Non-pigmented ciliary epithelial cell (primary cell): ENCODE measurements at places on chromosomes 7 and 10.

DNA sequence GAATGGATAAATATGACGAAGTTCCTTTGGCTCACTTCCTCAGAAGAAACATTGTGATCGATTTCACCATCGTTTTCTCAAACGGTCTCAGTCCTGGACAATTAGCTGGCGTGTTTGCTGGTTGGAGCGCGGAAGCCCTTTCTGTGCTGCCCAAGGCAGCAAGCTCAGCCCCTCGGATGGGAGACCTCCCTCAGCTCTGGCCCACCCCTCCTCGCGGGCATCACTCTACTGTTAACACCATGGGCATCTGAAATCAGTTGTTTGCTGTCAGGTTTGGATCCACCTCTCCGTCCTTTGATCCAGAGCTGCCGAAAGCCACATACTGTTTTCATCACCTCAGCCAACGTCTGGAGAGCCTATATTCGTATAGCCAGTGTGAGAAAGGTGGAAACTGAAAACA, 68.2 kb downstream of the C10orf143 start:
- DNase-seq = no peak

DNA sequence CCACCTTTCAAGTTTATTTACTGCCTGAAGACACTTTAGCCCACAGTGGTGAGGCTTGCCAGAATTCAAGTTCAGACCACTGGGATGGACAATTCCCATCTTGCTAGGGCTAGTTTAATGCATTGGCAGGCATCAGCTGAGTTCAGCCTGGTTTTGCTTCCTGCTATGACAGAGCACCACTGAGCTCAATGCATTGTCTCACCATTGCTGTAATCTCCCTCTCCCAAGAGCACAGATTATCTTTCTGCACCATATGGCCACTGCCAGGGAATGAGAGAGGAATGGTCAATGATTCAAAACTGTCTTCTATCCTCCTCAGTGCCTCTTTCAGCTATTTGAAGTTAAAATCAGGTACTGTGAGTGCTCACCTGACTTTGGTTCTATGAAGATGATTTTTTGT, 160.8 kb downstream of the XPNPEP1 start:
- DNase-seq = no peak

DNA sequence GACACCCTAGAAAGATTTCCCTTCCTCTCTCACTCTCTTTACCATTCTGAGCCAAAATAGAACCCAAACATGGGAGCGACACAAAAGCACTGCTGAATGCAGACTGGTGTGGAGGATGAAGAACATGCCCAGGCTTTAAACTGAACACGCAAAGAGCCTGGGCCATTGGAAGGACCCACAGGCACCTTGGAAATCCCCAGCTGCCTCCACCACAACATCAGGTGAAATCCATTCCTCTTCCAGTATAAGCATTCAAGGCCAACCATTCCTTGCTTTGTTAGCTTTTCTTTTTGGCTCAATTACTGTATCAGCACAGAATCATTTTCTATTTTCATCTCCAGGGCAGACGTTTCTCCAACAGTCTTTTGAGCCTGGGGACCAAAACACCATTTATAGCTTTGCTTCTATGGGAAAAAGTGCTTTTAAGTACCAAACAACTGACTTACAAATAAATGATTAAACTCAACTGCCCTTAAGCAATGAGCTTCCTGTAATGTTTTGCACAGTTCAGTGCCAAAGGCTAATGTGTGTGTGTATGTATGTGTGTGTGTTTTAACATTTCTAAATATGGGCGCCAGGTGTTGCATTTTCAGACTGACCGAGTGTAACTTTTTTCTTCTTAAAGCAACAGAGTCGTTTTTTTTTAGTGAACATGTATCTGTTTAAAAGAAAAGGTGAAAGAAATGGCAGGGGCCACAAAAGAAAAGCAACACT, 16.2 kb upstream of the BLNK start:
- no peak for DNase-seq

- DNase-seq = no peak
Measured at GRCh38 chr7:74269757-74270277, 15.6 kb upstream of the RFC2 start.

- no peak for DNase-seq
Measured at GRCh38 chr7:8260871-8261694, 884 bp downstream of the ICA1 start.

DNA sequence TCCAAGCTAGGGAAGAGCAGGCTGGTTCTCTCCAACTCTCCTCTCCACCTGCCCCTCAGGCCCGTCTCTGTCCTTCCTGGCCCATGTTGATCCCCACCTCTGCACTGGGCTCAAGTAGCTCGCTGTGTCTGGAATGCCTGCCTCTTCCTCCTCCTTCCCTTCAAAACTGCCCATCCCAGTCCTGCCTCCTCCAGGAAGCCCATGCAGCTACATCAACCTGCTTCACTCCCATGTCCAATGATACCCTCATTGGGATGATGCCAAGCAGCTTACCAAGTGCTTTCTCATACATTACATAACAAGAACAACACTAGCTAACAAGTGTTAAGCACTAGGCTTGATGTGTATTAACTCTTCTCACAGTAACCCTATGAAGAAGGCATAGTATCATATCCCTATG, 8.2 kb downstream of the ASB10 start:
- DNase-seq = no peak

- DNase-seq = no peak
Measured at GRCh38 chr7:149720372-149721083, 52.9 kb downstream of the ZNF467 start.

DNA sequence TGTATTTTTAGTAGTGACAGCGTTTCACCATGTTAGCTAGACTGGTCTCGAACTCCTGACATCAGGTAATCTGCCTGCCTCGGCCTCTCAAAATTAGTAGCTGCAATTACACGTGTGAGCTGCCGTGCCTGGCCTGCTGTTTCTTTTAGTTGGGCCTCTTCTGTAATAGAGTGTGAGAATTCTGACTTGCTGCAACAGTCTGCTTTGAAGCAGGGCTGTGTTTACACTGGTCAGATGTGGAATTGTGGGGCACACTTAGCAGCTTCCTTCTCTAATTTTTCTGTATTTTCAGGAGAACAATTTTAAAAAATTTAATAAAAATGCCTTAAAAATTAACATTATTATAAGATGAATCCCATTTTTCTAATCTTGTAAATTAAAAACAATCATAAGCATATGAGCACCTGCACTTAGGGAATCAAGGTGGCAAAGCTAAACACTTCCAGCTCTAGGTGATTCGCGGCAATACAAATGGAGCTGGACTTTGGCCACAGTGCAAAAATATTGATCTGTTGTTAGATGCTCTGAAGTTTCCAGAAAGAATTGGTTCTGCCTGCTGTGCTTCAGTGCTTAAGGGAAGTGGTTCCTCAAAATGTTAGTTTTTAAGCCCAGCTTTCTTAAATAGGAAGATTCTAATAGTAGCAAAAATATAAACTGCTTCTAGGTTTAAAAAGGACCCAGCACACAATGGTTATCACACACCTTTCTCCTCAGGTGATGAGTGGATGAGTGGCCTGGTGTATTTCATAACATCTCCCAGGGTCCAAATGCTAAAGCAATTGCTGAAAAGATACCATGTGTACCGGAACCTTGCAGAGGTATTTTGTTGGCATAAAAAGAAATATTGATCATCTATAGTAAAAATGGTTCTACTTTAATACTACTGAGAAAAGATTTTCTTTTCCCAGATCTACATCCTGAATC, 63.5 kb upstream of the ATRNL1 start:
- no peak for DNase-seq

GRCh38 chr7:130441408-130441869, 623 bp upstream of the CEP41 start:
- no peak for DNase-seq

GRCh38 chr10:43258562-43259212, 8.2 kb downstream of the RASGEF1A start:
- DNase-seq = no peak

- DNase-seq = no peak
Measured at GRCh38 chr10:25966844-25967243, 32.8 kb downstream of the MYO3A start.
